NCI-H187 treated with DMSO at 0.1 percent for 48 hours (cell line): ENCODE measurements at places on chromosomes 7 and 10.

DNA sequence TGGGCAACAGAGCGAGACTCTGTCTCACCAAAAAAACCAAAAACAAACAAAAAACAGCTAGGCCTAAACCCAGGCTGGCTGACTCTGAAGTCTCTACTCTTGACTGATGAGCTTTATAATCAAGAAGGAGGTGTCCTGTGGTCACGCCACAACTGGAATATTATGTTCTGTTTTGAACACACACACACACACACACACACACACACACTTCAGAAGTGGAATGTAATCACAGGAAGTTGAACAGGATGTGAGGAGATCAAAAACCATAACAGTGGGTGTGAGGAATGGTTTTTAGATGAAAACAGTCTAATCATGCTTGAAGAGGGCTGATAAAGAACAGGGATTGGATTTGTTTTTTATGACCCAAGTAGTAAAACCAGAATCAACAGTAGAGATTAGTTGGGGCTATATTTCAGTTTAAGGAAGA, 51.1 kb upstream of the IL6 start:
- DNase-seq: no peak

GRCh38 chr10:83536426-83536825, 602.9 kb upstream of the GHITM start:
- no peak for DNase-seq

- DNase-seq: no peak
Observed at GRCh38 chr7:92375013-92375412, 72.3 kb upstream of the GATAD1 start.

- no peak for DNase-seq
Observed at GRCh38 chr10:114442091-114442630, 37.9 kb upstream of the AFAP1L2 start.

DNA sequence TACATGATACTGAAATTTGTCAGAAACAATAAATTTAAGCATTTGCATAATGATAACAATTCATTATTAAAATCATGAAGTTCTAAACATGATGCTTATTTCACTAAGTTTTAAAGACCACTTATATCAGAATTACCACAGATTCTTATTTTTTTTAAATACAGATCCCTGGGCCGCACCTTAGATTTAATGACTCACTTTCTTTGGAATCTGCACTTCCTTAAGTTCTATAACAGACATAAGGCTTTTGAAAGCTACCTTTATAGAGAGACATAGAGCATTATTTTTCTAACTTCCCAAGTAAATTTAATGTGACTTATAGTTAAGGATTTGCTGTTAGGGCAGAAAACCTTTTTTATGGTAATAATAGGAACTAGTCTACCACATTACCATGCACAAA, 214.9 kb downstream of the IPMK start:
- no peak for DNase-seq

- DNase-seq: no peak
Observed at GRCh38 chr7:29447828-29448227, 115.8 kb upstream of the PRR15 start.

GRCh38 chr10:52668024-52668423, 104.6 kb downstream of the MBL2 start:
- no peak for DNase-seq

DNA sequence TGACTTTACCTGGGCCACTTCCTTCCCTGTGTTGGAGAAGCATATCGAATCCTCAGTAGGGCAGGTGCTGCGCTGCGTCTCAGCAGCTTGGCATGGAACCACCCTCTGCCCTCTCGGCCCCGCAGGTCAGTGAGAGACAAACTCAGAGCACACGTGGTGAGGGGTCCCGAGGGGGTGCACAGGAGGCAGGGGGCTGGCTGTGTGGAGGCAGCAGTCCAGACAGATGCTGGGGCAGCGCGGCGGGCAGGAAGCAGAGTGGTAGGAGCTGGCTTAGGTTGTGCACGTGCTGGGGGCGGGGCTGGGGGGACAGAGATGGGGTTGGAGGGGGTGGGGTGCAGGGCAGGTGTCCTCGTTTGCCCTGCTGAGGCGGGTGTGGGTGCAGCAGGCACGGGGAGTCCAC, 33.1 kb downstream of the NUB1 start:
- no peak for DNase-seq

- DNase-seq: no peak
Observed at GRCh38 chr10:33749067-33749735, 414.7 kb upstream of the NRP1 start.

GRCh38 chr10:61792921-61793320, 108.6 kb upstream of the ARID5B start:
- no peak for DNase-seq

DNA sequence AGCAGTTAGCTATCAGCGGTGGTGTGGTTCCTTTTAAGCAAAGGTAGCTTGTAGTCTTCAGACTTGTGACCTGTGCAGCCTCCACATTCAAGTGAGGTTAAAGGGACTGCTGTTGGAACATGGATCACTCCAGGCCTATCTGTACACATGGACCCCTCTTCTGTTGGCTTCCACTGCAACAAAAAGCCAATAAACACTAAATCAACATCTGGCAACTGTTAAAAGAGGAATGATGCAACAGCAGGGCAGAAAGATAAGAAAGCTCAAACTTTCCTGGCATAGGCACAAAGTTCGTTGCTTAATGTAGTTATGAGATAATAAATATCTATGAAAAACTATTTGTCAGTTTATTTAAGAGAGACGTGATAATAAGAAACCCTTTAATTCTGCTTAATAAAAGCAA, 4.0 kb upstream of the MINPP1 start:
- no peak for DNase-seq

DNA sequence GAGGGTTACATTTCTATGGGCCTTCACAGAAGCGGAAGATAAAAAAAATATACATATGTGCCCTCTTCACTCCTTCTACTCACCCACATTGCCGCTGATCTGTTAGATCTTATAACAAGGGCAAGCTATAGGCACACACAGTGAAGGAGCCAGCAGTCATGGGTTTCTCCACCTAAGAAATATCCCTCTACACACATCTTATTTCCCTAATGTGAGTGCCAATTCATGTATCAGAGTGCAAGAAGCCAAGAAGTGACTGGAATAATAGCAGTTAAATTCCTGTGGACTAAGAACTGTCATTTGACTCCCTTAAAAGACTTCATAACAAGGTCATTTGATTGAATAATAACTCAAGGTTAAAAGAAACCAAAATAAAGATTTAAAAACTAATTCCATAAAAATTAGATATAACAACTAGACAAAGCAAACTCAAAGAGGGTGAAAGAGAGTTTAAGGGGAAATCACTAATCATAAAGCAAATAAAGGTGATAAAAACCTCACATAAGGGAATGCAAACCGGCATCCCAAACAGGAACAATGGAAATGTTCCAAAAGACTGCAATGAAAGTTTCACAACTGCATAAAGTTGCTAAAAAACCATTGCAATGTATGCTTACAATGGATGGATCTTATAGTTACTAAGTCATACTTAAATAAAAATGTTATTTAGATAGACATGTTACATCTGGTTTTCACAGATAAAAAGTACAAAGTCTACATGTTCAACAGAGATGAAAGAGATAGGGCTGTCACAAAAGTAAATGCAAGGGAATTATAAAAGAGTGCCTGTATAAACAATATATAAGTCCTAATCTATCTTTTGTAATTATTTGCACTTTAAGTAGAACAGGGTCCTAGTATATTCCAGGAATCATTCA, 42.8 kb downstream of the ARHGAP21 start:
- DNase-seq: no peak

GRCh38 chr7:108156897-108157605, 26.9 kb upstream of the LAMB4 start:
- no peak for DNase-seq

DNA sequence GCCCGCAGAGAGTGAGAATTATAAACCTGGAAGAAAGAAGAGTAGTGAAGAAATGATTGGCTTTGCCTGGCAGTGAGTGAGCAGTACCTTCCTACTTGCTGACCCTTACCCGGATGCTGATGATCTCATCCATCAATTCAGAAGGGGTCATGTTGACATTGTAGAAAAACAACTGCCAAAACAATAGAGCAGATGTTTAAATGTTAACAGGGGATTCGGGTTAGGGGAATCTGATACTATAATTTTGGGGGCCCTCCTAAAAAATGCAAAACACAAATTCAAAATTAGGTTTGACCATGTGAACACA, 78.1 kb downstream of the MYOF start:
- DNase-seq: no peak

DNA sequence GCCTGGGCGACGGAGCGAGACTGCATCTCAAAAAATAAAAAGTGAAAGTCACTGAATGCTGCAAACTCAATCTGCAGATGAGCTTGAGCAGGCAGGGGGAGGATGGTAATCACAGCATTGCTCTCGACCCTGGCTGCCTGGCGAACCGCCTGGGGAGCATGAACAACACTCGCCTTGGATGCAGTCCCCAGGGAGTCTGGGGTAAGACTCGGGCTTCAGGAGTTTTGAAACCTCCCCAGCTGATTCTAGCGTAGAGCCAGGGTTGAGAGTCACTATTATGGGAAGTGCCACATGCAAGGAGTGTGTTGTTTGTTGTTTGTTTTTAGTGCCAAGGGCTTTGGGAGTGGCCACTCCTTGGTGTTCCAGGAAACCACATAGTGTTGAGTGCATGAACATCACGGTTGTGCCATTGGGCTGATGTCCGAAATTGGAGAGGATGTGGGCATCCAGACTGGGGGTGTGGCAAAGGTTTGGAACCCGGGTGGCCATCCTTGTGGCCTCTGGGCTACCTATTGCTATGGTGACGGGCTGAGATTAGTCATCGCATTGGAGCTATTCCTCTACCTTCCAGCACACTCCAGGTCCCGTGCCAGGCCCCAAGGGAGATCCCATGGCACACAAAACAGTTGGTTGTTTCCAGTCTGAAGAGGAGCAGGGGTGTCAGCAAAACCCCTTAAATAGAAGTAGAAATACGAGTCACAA, 92.6 kb downstream of the RGS10 start:
- DNase-seq: no peak

GRCh38 chr7:108825581-108825909, 255.9 kb downstream of the DNAJB9 start:
- no peak for DNase-seq

- DNase-seq: peak; percentile 5
Observed at GRCh38 chr10:61284222-61284890, 168.8 kb downstream of the TMEM26 start.

DNA sequence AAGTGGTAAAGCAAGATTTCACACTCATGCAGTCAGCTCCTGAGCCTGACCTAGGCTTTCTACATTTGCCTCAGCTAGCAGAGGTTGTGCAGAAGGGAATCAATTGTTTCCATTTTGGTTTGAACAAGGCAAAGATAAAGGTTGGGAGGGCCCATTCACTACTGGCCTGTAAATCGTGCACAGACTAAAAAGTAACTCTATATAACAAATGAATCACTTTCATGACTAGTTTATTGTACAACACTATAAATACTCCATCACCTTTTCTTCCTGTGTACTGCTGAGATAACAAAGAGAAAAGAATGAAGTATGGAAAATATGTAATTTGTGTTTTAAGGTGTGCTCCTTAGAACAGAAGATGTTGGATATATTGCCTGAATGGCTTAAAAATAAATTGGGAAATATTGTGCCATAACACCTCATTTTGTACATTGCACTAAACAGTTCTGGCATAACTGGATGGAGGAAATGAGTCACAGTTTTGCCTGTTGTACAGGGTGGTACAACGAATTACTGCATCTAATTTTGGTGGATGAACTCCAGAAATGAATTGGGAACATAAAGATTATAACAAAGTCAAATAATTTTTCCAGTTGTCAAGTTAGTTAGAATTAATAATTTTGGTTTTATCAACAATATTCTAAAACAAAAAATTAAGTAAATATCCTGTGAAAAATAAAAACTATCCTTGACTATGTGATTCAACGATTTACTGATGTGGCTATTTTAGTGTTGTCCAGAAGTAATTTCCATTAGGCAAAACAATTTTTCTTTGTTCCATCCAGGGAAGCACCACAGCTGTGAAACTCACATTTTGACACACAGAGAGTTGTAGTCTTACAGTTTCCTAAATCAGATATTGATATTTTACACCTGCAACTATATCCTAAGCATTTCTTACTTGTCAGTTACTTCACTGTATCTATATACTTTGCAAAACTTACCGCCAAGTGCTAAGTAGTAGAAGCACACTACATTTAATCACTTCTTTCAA, 18.0 kb downstream of the SEMA3C start:
- no peak for DNase-seq

DNA sequence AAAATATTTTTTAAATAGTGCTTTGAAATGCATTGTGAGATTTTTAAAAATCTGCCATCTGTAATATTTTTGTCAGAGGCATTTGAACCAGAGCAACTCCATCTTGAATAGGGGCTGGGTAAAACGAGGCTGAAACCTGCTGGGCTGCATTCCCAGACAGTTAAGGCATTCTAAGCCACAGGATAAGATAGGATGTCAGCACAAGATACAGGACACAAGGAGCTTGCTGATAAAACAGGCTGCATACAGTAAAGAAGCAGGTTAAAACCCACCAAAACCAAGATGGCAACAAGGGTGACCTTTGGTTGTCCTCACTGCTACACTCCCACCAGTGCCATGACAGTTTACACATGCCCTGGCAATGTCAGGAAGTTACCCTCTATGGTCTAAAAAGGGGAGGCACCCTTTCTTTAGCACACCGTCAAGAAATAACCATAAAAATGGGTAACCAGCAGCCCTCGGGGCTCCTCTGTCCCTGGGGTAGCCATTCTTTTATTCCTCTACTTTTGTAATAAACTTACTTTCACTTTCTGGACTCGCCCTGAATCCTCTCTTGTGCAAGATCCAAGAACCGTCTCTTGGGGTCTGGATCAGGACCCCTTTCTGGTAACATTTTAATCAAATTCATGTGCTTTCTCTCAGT, 273.7 kb downstream of the SEMA3D start:
- DNase-seq: no peak

DNA sequence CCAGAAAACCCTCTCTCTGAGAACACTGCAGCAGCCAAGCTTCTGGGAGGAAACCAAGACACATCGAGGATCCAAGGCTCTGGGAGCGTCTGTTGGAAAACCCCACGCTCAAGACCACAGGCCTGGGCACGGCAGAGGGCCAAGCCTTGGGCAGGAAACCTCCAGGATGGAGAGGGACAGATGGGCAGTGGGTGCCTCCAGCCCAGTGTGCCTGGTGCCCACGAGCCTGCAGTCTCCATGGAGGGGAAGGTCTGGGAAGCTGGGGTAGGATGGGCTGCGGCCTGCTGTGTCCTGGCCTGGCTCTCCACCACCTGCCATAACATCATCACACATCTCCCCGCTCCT, 96.1 kb downstream of the FAM53B start:
- no peak for DNase-seq

GRCh38 chr10:91759581-91759986, 38.6 kb upstream of the TNKS2 start:
- no peak for DNase-seq

- no peak for DNase-seq
Observed at GRCh38 chr7:35370687-35371086, 116.8 kb upstream of the TBX20 start.

- no peak for DNase-seq
Observed at GRCh38 chr7:30840141-30841024, 69.2 kb downstream of the MINDY4 start.
